ENCODE measurements at places on chromosomes 4 and X.

GRCh38 chr4:1850276-1850675 is 5.7 kb downstream of the LETM1 start:
- DNase-seq, result no peak

DNA sequence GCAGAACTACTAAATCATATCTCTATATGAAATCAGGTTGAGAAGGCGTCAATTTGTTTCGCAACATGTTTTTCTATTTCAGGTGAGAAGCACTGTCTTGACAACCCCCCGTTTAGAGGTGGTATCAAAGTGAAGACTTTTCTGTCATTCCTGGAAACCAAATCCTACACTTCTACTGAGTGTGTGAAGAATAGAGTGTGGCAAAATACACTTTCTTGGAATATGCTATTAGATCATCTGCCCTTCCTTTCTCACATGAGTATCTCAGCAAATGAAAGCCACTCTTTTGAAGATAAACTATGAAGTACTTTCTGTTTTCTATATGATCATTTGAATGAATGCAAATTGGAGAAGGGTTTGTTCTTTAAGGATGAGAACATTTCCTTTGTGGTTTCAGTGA is 174.0 kb upstream of the FMR1 start:
- DNase-seq, result no peak

GRCh38 chr4:121148000-121148399 is 16.1 kb downstream of the TNIP3 start:
- no peak for DNase-seq

- no peak for DNase-seq
Measured at GRCh38 chr4:25978327-25978726, 64.3 kb downstream of the SMIM20 start.

GRCh38 chr4:30753316-30753715 is 33.1 kb downstream of the PCDH7 start:
- DNase-seq, result no peak

DNA sequence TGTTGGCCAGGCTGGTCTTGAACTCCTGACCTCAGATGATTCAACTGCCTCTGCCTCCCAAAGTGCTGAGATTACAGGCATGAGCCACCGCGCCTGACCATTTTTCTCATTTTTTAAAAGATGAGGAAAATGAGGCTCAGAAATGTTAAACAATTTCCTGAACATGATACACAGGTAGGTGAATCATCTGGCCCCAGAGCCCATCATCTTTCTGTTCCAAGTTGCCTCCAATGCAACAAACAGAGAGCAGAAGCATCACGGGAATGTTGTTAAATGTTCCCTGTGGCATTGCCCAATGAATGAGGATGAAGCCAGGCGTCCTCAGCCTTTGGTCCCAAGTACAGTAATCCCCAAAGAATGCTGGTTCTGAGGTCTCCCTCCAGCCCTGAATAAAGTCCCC is 31.3 kb upstream of the ANXA5 start:
- no peak for DNase-seq

- DNase-seq, result no peak
Measured at GRCh38 chrX:30561191-30561590, 16.4 kb downstream of the TASL start.

DNA sequence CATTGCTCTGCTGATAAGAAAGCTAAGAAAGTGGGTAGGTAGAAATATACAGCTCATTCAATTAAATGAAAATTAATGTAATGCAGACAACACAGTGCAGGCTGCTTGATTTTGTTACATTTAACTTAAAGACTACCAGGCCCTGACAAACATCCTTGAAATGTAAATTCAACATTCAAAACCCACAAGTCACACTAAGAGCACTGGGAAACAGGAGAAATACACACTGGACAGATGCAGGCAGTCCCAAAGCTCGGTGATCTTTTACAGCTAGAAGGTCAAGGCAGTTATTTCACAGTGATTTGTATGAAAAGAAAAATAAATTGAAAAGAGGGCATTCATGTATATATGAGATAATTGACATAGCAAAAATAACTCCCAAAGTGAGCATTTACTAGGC is 94.3 kb upstream of the PLAC1 start:
- no peak for DNase-seq

GRCh38 chr4:81605271-81605670 is 133.6 kb upstream of the RASGEF1B start:
- DNase-seq, result no peak

DNA sequence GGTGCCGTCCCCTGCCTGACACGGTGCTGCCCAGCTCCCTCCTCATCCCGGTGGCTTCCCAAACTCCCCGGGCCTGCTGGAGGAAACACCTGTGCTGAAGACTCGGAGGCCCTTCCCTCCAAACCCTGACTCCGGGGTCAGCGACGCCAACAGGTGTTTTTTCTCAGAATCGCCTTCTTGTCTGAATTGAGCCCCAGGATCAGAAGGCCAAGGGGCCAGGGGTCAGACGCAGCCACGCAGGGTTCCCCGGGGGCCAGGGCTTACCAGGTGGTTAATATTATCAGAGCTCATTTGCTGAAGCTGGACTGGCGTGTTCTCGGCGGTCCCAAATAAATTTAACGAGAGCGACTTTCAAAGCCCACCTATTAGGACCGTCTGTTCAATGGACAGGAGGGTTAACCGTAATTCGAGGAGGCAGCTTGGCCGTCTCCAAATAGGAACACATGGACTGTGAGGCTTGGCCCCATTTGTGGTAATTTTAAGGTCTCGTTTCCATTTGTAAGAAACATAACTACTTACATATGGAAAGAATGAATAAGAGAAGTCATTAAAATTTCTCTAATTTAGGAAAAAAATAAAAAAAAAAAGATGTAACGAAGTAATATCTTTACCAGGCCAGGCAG is 239.3 kb downstream of the CRLF2 start:
- DNase-seq, result no peak

- DNase-seq, result no peak
Measured at GRCh38 chrX:138011468-138011867, 445.5 kb downstream of the ZIC3 start.

DNA sequence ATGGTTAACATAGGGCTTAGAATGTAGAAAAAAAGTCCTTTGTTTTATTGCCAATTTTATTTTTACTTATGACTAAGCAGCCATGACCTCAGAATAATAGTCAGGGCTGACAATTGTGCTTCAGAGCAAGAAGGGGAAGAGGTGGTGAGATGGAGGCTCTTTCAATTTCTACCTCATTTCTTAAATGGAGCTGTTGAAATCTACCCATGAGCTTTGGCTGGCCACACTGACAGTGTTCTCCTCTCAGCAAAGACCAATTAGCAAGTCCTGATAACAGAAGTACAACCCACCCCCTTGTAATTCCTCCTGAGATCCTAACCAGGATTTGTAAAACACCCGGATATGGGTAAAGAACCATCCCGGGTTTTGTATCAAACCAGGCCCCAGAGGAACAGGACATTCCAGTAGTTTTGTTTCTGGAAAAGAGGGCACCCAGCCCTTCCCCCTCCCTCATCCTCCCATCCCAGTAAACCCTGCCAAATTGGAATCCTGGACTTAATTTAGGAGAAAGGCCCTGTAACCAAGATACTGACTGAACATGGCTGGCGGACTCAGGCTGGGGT is at the start of gene HEPH:
HEPH (plus strand) TSS at position 399 of the 563 bp plus-strand sequence. CDS start 6,324 bp downstream, outside the sequence.
- no peak for DNase-seq

DNA sequence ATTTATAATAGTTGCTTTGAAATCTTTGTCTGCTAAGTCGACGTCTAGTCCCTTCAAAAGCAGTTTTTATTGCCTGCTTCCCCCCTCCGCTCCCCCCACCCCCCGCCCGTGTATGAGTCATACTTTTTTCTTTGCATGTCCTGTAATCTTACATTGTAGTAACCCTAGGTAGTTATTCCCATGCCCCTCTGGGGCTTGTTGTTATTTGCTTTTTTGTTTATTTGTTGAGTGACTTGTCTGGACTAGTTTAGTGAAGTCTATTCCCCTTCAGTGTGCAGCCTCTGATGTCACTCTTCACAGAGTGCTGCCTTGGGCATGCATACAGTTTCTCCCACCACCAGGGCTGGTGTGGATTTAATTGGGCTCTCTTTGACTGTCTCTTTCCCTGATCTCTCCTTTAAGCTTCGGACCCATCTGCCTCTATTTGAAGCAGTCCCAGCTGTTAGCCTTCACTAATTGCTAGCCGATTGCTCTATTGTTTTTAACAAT is 86.2 kb downstream of the PPEF1 start:
- DNase-seq, result no peak

GRCh38 chr4:186932631-186933187 is 209.1 kb upstream of the FAT1 start:
- no peak for DNase-seq

DNA sequence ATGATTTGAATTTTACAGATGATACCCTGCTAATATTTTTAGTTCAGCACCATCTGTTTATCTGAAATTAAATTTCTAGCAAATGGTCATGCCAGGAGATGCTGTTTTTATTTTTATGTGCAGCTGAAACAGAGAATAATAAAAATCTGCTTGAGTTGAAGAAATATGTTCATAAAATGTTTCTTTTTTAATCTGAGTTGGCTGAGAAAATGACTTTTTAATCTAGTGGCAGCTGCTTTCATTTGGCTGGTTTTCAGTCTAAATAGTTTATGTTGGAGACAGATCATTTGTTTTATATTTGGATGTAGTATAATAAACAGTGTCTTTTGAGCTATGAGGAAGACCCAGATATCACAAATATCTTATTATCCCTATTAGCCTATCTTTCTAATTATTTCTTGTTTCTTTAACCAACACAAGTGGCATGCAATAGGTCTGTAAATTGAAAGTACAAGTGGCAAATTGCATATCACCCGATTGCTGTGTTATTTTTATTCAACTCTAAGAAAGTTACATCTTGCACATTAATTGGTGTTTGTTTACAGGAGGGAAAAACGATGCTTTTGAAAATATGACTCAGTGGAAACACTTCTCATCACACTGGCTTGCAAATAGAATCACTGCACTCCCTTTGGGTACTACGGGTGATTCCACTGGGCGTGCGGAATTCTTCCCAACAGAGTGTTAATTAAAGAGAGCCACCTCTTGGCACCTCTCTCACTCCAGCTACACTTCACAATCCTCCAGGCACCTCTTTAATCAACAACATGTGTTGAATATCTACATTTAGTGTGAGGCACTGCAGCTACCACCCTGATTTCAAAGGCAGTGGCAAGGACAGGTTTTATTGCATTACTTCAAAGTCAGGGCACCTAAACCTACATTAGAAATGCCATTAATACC is 51.7 kb upstream of the AP1S2 start:
- no peak for DNase-seq

DNA sequence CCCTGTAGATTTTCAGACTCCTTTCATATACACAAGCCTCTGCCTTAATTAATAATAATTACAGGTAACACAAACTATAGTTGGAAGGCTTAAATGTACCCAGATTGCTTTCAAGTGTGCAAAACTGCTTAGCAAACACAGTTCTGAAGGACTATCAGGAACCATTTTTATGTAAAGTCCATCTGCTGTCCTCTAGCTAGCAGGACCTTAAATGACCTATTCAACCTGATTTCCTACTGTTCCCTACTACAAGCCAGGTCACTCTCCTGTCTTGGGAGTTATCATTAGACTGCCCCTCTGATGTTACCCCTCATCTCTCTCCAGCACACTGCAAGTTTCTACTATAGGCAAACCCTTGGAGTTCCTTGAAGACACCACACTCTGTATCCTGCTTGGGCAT is 157.3 kb downstream of the GBA3 start:
- no peak for DNase-seq

GRCh38 chr4:101584306-101584705 is 206.2 kb upstream of the BANK1 start:
- no peak for DNase-seq

GRCh38 chrX:130267956-130268448 is 697 bp downstream of the ZNF280C start:
- DNase-seq, result no peak

DNA sequence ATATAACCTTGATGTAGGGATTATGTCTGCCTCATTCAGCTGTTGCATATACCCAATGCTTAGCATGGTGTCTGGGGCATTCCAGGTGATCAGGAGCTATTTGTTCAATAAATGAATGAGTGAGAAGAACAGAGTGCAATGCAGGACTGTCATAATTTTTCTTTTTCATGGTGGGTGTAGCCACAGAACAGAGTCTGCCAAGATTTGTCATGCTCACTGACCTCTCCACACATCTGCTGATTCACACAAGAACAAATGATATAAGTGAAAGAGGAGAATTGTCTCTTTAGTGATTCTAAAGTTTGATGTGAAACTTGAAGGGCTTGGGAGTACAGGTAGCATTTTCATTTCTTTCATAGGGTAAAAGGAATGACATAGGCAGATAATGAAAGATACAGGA is 64.4 kb upstream of the TEX13D start:
- no peak for DNase-seq

DNA sequence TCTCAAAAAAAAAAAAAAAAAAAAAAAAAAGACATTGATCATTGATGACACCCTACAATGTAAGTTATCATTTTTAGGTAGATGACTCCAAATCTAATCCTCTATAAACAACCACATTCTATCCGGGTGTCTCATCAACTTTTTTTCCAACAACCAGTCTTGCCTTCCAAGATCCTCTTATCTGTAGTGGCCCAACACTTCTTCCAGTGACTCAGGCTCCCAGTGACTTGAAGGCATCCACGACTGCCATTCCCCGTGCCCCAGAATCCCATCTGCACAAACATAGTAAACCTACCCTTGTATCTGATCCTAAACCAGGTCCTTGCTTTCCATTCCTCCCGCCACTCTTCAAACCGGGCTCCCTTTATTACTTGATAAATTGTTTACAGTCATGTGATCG is 15.6 kb upstream of the TSPAN5 start:
- DNase-seq, result no peak

DNA sequence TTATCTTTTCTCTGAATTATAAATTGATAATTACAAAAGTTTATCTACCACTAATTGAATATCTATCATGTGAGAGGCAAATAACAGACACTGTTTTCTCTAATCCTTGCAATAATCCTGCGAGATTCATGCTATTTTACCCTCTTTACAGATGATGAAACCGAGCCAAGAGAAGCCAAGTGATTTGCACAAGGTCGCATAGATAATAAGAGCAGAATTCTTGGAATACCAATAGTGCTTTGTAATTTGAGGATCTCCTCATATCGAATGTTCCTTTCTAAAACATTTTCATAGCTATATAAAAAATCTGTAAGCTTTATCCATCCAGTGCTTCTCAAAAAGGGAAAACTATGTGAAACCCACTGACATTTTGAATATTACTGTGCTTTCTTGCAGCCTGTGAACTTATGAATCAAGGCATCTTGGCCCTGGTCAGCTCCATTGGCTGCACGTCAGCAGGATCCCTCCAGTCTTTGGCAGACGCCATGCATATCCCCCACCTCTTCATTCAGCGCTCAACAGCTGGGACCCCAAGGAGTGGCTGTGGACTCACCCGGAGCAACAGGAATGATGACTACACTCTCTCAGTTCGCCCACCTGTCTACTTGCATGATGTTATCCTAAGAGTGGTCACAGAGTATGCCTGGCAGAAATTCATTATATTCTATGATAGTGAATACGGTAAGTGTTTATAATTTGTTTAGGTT is 743.8 kb upstream of the ATOH1 start:
- DNase-seq, result no peak

- DNase-seq, result no peak
Measured at GRCh38 chr4:45283352-45283751, 557.0 kb upstream of the GNPDA2 start.

GRCh38 chr4:76526585-76526990 is 91.6 kb downstream of the SHROOM3 start:
- DNase-seq, result no peak

GRCh38 chrX:48569958-48570357 is 4.3 kb upstream of the RBM3 start:
- no peak for DNase-seq

Measured in activated gamma-delta T cell (primary cell).